ENCODE measurements at places on chromosomes 5 and 9.

DNA sequence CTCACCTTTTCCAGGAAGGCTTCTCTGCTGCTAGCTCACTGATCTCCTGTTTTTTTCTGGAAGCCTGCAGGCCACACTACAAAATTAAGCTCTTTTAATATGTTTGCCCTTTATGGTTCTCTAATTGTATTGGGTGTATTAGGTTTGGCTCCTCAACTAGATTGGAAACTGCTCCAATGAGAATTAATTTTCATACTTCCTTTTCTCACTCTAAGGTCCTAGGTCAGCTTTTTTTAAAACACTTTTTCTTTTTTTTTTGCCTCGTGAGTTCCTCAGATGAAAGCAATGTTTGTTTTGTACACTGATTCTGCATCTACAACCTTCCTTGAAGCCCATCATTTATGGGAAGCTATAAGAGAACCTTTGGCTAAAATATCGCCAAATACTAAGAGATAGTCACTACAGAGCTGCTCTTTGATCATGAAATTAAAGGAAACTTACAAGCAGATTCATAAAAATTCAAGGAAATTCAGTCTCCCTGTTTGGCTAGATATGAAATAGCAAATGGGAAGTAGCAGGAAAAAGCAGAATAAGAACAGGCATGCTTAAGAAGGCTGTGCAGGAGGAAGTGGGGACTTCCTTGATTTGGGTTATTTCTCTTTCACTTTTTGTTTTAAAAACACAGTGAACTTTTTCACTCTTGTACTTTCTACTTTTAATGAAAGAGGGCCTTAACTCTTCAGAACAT lies 55.2 kb upstream of the FYB1 start:
- no peak for DNase-seq

DNA sequence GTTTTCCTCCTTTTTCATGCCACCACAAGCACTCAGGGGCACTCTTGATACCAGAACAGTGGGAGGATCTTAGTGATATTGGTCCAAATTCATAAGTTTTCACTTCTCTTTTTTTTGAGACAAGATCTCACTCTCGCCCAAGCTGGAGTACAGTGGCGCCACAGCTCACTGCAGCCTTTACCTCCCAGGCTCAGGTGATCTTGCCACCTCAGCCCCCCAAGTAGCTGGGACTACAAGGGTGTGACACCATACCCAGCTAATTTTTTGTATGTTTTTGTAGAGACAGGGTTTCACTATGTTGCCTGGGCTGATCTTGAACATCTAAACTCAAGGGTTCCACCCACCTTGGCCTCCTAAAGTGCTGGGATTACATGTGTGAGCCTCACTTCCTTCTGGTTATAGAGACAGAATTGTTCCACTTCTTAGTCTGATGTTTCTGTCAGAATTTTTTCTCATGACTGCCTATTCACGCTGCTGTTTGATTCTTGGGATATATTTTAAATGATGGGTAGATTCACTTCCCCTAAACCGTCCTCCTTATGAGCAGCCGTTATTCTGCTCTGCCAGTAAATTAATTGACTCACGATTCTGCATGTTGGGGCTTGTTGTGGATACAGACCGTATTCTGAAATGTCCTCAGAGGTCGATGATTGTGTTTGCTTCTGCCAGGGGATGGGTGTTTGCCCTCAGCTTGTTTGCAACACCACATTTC lies 30.8 kb downstream of the MTAP start:
- no peak for DNase-seq

DNA sequence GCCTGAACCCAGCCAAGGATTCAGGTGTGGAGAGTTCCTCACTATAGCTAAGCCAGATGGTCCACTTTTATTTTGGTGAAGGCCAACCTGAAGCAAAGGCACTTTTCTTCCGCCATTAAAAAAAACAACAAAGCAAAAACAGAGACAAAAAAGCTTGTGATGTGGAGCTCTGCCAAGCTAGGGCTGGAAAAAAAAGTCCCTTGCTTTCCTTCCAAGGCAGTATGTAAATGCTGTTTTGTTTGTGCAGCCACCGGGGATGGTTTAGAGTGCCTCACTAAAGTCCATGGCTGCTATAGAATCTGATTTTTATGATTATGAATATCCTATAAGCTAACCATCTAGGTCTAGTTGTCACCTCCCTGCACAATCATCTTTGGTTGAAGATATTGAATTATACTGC lies 14.9 kb downstream of the MEGF10 start:
- DNase-seq, result no peak

DNA sequence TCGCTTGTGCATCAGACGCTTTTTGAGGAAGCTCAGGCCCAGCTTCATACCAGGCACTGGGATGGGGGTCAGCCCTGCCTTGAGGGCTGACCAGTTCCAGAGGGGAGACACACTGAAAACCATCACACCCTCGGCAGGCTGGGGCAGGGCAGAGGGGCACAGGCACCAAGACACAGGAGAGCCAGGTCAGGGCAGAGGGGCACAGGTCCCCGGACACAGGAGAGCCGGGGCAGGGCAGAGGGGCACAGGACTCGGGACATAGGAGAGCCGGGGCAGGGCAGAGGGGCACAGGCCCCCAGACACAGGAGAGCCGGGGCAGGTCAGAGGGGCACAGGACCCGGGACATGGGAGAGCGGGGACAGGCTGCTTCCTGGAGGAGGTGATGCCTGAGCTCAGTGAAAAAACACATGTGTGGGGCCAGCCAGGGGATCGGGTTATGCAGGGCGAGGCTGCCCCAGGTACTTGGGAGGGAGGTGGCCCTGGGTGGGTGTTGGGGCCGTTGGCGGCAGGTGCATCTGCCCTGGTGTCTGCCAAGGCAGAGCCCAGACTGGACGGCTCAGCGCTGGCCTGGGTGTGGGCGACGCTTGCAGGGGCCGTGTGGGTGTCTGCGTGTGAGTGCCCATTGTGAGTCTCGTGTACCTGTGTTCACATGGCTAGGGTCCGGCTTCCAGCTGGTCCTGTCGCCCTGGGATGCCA lies 15.1 kb upstream of the SLC2A6 start:
- no peak for DNase-seq

GRCh38 chr9:2872250-2872930 lies 28.5 kb upstream of the PUM3 start:
- peak; percentile 14 for DNase-seq

GRCh38 chr5:85927632-85928031 lies 690.1 kb upstream of the COX7C start:
- no peak for DNase-seq

- no peak for DNase-seq
Measured at GRCh38 chr5:174794931-174795672, 70.7 kb downstream of the MSX2 start.

- no peak for DNase-seq
Measured at GRCh38 chr5:124195411-124195810, 551.0 kb downstream of the ZNF608 start.

GRCh38 chr9:133463234-133463863 lies 3.6 kb downstream of the CACFD1 start:
- no peak for DNase-seq

DNA sequence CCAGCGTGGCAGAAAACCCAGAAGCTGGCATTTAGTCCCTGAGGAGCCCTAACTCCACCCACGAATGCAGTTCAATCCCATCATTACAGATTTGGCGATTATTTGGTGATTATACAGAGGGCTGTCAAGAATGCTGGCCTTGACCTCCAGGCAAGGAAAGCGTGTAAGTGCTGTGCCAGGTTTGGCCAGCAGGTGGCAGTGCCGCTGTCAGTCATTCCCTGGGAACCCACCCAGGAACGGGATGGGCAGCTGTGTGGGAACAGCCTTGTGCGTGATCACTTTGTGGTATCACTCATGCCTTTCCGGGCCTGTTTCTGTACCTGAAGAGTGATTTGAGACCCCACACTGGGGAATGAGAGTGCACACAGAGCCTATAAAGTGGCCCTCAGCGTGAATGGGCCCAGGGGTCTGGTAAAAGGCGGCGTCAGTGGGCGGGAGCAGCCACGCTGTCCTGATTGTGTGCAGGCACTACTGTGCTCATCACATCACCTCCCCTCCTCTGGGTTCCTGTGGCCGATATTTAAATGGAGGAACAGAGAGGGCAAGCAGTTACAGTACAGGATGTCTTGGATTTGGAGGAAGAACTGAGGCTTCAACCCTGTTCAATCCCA lies 215.6 kb downstream of the ROR2 start:
- peak; percentile 11 for DNase-seq

- no peak for DNase-seq
Measured at GRCh38 chr9:121201045-121201737, 478 bp downstream of the RAB14 start.

Measured in LNCaP clone FGC (cell line).